ENCODE measurements at places on chromosomes 7 and 10.

DNA sequence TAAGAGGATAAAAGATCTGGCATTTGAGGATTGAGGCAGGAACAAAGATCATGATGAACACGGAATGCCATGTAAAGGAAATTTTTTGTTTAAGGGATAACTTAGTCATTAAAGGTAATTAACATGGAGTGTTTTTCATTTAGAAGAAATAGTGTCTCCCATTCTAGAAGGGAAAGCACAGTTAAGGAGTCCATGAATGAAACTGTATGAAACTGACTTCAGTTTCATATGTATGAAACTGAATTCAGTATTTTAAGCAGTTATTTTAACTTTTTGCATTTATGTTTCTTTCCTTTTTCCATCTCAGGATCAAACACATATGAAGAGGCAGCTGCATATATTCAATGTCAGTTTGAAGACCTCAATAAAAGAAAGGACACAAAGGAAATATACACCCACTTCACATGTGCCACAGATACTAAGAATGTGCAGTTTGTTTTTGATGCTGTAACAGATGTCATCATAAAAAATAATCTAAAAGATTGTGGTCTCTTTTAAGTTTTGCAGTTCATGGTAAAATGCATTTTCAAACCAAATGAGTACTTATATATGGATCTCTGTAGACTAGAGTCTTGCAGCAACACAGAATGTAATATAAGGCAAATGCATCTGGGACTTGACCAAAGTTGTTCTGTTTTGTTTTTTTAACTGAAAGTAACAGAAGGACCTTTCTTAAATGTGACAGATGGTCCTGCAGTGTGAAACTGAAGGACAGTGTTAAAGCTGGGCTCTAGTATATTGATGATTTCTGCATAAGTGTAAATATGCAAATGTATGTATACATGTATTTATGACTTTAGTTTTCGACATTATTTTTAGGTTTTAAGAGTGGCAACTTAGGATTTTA lies 82.6 kb downstream of the GNAI1 start:
- DNase-seq: no peak

- no peak for DNase-seq
Observed at GRCh38 chr7:83610649-83611304, 38.2 kb downstream of the SEMA3E start.

DNA sequence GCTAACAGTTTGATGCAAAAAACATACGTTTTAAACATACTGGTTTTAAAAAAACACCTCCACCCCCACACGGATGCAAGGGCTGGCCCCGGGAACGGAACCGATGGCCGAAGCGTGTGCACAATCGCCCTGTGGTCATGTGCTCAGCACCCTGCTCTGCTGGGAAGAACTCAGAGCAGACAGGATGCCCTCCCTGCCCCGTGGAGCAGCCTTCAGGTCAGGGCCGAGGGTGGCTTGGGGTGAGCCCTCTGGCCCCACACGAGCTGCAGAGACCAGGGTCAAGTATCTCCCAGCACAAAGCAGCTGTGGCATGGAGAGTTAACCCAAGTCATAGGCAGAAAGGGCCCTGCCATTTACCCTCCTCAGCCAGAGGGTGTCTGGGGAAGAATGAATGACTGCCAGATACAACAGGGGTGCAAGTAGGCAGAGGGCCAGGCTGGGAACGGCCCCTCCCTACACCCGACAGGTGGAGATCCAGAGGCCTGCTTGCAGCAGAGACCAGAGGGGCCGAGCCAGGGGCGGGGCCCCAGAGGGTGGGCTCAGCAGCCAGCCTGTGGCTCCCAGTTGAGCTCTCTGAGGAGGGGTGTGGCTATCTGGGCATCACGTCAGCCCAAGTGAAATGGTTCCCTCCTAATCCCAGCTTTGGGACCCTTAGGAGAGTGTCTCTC lies 56.8 kb downstream of the ZRANB1 start:
- no peak for DNase-seq

GRCh38 chr10:37860494-37861190 lies 3.2 kb upstream of the ZNF248 start:
- no peak for DNase-seq

- no peak for DNase-seq
Observed at GRCh38 chr10:99526861-99527504, 5.8 kb upstream of the NKX2-3 start.

- DNase-seq: peak; percentile 81
Observed at GRCh38 chr10:132448248-132448731, 51.3 kb downstream of the PWWP2B start.

DNA sequence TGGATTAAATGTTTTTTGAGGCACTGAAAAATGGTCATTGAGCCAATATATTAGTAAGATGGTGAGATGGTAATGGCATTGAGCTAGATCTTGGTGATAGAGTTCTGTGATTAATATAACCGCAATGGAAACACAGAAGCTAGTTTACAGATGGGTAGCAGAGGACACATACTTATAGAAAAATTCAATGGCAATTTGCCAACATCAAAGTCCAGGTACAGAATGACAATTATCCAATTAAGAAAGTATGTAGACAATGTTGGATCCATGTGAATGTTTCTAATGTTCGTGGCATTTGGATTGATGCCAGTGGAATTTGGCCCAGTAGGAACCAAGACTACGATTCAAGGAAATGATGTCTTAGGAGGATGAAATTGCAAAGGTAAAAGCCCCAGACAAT lies 187.8 kb downstream of the GNAT3 start:
- no peak for DNase-seq

GRCh38 chr7:2897023-2897422 lies 52.9 kb upstream of the GNA12 start:
- DNase-seq: no peak

DNA sequence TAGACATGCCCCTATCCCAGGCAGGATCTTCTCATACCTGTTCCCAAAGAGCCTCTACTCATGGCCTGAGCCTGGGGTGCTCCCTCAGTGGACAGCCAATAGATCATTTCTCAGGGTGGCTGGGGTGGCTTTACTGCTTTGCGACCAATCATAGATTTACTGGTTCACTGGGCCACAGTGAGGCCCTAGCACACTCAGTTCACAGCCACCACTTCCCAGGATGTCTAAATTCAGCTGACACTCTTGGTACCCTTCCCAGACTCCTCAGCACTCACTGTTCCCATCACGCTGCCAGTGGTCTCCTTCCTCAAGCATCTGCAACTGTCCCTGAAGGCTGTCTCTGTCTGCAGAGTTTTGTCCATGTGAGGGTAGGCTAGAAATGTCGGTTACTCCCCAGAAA lies 50.6 kb downstream of the ARHGAP22 start:
- no peak for DNase-seq

- no peak for DNase-seq
Observed at GRCh38 chr7:35040906-35041305, 3.6 kb upstream of the DPY19L1 start.

DNA sequence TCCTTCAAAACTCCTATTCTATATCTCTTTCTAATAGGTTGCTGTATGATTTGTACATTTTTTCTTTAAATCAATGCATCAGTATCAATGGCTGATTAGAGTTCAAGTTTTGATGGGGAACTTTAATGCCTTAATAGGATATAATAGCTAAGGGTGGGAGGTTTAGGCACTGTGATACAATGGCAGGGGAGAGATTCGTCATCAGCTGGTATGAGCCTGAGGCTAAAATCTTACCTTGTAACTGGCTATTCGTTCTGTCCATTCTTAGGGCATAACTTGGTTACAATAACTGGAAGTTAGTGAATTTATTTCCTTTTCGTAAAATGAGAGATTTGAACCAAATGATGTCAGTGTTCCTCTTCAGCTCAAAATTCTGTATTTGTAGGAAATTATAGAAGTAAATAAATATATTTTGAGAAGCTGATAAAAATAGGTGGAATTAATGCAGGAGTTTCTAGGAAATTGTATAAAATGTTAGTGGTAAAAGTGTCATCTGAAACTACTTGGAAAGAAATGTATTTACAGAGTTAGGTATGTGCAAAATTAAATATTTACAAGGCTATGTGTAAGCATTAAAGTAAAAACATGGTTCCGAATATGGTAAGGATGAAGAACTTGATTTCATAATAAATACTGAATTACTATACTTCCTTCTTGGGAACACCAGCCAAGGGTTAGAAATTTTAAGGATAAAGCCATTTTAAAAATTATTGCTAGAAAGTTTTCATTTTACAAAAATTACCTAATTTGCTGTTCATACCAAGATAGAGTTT lies 27.5 kb upstream of the NAMPT start:
- no peak for DNase-seq

DNA sequence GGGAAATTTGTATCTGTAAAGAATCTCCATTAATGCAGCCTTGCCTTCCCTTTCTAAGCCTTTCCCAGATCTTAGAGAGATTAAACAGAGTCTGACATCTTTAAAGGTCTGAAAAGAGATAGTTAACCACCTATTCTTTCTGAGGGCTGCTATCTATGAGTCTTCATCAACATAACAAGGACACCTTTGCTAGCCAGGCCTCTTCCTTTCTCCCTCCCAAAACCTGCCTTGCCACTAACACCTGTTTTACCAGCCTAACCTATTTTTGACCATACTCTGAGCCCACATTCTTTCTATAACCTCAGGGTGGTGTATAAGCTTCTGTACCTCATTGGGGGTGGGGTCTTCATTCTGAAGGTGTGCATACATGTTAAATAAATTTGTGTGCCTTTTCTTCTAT lies 217.1 kb downstream of the IPMK start:
- no peak for DNase-seq

GRCh38 chr7:73702665-73703064 lies 16.8 kb downstream of the STX1A start:
- no peak for DNase-seq

- peak; percentile 67 for DNase-seq
Observed at GRCh38 chr10:5891009-5891408, 966 bp downstream of the FBH1 start.

- no peak for DNase-seq
Observed at GRCh38 chr10:100875484-100876166, 37.1 kb upstream of the SLF2 start.

- DNase-seq: no peak
Observed at GRCh38 chr10:22183771-22184461, 33.9 kb downstream of the EBLN1 start.

DNA sequence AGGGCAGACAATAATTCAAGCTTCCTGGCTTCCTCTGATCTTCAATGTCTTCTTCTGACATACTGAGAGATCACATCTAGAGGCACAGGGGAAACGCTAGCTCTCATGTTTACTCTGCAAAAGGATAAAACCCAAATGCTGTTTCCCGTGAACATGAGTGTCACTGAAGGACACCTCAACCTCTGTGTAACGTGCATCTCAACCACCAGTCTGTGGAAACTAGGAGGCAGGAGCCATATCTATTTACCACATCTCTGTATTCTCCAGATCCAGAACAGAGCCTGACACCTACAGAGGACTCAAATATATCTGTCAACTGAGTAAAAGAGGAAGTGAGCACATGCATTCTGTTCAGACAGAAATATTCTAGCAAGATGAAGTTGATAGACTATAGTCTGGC lies 140.3 kb upstream of the TARP start:
- DNase-seq: peak; percentile 11

GRCh38 chr10:35532141-35532540 lies 73.0 kb upstream of the GJD4 start:
- no peak for DNase-seq

GRCh38 chr7:20963556-20964280 lies 177.0 kb upstream of the SP8 start:
- DNase-seq: no peak

DNA sequence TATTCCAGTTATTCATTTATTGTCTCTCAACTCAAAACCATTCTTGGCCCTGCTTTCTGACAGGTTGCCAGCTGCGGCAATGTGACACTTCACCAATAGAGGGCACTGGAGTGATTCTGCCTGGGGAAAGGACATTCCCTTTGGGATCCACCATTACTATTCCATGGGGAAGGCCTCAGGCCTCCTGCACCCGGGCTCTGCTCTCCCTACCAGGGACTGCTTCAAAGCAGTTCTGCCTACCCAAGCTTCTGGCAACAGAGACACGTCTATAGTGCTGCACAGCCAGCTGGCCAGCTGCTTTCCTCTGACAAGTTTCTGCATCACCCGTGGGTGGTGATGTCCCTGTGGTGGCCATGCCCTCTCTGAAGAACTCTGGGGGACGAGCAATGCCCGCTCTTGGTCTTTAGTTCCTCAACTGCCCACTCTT lies 163.8 kb downstream of the ELMO1 start:
- DNase-seq: peak; percentile 52

DNA sequence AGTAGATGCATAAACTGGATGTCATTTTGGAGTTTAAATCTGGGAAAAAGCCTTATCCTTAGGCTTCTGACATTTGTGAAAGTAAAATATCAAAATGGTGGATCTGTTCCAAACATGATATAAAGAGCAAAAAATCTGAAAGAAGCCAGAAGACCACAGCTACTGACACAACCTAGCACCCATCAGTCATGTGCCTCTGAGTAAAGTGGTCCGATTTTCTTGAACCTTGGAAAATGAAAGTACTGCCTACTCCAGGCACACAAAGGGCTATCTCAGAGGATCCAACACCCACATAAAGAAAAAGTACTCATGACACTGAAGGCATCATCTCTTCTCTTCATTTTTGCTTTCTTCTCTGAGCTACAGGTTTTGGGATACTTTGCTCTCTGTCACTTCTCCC lies 150.7 kb downstream of the KMT2E start:
- no peak for DNase-seq

- DNase-seq: no peak
Observed at GRCh38 chr7:34991938-34992840, 45.1 kb downstream of the DPY19L1 start.

GRCh38 chr7:103148131-103148993 lies 537 bp downstream of the NAPEPLD start:
- DNase-seq: no peak

DNA sequence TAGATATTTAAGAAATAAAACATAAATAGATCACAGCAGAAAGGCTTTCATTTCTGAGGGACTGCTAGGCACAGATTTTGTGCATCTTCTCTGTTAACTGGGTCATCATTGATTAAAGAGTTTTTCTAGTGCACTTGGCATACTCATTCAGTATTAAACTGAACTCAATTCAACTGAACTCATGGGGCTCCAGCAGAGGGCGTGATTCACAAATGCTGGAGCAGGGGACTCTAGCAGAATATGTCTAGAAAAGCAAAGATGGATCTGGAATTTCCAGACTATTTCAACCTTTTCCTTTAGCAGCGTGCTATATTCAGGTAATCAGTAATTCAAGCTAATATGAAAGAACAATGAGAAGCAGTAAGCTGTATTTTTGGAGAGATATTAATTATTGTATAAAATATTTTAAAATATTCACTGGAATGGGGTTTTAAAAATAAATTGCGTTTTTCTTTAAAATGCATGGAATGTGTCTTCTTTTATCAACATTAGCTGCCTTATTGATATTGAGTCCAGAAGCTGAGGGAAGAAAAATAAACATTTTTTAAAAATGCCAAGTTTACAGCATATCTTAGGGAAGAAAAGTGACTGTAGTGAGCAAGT lies 296.8 kb upstream of the CACNA2D1 start:
- peak; percentile 25 for DNase-seq

DNA sequence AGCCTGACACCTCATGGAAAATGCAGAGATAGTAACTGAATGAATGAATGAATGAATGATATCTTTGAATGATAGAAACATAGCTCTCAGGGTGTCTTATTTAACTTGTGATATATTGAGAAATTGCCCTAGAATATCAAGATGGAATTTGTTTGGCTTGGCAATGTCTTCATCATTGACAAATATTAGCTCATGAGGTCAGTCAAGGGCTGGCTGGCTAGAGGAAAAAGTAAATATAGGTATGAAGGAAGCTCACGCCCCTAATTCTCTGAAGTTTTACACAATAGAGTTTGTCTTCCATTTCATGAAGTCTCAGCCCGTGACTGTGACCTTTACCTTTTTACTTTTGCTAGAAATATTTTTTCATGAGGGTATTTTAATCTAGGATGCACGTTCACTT lies 305.2 kb downstream of the ADARB2 start:
- DNase-seq: no peak

All from K562 (cell line).